ENCODE measurements at places on chromosomes 1 and 21. TPM values are rescaled to one million over a fixed set of nuclear protein-coding genes. Genes with fewer than 3 reads are reported as not detected.

The PAQR7 gene
- total RNA-seq = 5.8 TPM

The LORICRIN gene
- not detected for total RNA-seq

The NPHS2 gene
- not detected for total RNA-seq

The KLHDC8A gene
- total RNA-seq = 0.22 TPM

The PRR9 gene
- total RNA-seq = not detected

All from muscle of leg (tissue), 16 donors.